ENCODE measurements at places on chromosomes 1 and 21.

GRCh38 chr1:3940754-3941345 lies 40.8 kb upstream of the C1orf174 start:
- DNase-seq = no peak

- DNase-seq = no peak
These were observed 30.6 kb upstream of the USP24 start for GRCh38 chr1:55245781-55246180.

DNA sequence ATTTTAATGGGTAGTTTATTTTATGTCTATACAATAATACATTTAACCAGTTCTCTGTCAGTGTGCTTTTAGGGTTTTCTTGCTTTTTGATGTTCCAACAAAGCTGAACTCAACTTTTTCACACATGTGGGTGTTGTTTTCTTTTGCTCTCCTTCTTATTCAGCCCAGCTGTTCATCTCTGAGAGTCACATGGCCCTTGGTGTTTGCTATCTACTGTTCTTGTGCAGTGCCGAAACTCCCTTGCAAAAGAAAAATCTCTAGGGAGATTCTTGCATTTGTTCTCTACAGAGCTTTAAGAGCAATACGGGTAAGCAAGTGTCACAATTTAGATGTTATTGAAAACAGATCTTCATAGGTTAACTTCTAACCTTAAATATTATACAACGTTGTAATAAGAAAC lies 281.1 kb upstream of the CXADR start:
- no peak for DNase-seq

- DNase-seq = no peak
These were observed 33.5 kb downstream of the CTBS start for GRCh38 chr1:84540759-84541158.

- no peak for DNase-seq
These were observed 58.3 kb upstream of the FMN2 start for GRCh38 chr1:240033406-240033805.

DNA sequence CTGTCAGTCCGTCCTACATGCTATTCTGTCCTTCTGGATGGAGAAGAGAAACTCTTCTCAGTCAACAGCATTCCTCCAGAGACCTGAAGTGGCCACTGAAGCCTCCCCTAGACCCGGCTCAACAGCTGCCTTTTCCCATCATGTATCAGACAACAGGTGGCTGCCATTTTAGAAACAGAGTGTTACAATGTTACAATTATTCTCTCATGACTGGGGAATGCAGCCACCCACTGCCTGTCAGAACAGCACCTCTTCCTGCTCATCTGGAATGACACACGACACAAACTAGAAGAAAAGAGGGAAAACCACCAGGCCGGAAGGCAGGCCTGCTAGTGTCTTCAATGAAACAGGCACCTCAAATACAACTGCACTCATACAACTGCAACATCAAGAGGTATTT lies 105.3 kb downstream of the PGBD5 start:
- DNase-seq = no peak

DNA sequence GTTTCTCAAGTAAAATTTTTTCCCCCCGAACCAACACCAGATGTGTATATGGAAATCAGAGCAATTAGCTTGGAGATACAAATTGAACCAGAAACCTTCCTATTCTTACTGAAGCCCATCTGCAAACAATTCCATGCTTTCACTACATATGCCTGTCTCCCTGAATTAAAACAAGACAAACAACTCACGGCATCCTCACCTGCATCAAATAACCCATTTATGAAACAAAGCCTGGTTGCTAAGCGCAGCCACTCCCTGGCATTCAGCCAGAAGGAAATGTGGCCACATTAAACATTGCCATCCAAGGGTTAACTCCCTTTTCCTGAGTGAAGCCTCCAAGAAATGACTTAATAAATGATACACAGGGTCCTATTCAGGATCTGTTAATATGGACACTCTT lies 55.3 kb downstream of the APP start:
- DNase-seq = no peak

- no peak for DNase-seq
These were observed 182.1 kb upstream of the DMRTA2 start for GRCh38 chr1:50605186-50605875.

- no peak for DNase-seq
These were observed 12.9 kb upstream of the RNU1-4 start for GRCh38 chr1:16727190-16728111.

DNA sequence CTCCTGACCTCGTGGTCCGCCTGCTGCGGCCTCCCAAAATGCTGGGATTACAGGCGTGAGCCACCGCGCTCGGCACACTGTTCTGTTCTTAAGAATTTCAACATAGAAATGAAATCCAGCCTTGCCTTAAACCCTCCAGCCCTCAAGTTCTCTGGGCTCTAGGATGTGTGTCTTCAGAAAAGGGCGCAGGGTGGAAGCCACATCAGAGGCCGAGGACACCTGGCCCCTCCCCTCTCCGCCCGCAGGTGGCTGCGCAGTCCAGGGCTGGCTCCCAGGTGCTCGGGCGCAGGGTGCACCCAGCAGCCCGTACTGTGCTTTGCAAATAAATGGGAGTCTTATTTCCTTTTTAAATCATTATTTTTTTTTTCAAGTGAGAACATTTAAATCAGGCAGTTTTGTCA lies 2.0 kb upstream of the C1orf174 start:
- no peak for DNase-seq

- no peak for DNase-seq
These were observed 33.7 kb downstream of the NFASC start for GRCh38 chr1:204904228-204904810.

DNA sequence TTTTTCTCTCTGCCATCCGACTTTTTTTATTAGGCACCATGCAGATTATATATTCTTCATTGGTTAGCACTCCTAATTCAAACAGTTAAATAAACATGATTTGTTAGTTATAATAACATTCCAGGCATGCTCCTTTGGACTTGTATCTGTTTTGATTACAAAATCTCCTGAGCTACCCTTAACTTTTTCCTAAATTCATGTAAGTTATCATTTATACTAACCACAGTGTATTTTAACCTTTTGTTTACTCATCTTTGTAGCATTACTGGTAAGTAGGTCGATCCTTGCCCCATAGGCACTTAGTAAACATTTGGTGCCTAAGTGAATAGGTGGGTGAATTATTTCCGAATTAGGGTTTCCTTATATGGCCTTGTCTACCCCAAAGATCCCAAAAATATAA lies 43.8 kb downstream of the MIER1 start:
- no peak for DNase-seq

DNA sequence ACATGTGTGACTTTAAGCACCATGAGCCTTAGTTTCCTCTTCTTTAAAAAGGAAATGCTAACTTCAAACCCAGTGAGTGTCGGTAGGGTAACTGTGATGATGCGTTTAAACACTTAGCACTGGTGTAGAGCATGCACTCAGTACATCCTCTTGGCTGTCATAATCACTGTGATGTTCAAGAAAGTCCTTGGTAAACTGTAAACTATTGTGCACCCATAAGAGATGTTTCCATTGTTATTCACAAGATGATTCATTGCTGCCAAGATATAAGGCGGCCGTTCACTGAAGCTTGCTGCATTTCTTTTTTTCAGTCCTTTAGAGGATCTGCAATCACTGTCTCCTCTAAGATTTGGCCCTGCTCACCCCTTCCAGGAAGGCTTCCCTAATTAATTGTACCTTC lies 61.8 kb upstream of the DAB1 start:
- DNase-seq = no peak

GRCh38 chr1:58136387-58136786 lies 410.1 kb downstream of the OMA1 start:
- DNase-seq = no peak

All from SIG-M5 (cell line).